ENCODE measurements at places on chromosomes 4 and X.

DNA sequence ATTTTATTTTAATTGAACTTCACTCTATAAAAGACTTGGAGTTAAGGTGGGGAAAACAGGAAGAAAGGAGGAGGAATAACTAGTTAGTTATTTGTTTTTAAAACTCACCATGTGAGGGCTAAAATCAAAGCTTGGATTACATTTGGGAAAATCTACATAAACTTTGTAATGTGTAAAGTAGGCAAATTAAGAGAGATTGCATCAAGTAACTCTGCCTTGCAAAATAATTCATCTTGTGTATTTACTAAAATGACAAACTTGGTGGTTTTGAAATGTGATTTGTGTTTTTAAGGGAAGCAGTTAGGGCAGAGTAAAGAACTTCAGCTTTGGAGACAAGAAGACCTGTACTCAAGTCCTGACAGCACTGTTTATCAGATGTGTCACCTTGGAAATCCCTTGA is 43.3 kb upstream of the RASSF6 start:
- DNase-seq = no peak

GRCh38 chr4:169251291-169252235 is 19.2 kb downstream of the SH3RF1 start:
- DNase-seq = no peak

- no peak for DNase-seq
Measured at GRCh38 chrX:112270991-112271390, 188.4 kb upstream of the TRPC5 start.

DNA sequence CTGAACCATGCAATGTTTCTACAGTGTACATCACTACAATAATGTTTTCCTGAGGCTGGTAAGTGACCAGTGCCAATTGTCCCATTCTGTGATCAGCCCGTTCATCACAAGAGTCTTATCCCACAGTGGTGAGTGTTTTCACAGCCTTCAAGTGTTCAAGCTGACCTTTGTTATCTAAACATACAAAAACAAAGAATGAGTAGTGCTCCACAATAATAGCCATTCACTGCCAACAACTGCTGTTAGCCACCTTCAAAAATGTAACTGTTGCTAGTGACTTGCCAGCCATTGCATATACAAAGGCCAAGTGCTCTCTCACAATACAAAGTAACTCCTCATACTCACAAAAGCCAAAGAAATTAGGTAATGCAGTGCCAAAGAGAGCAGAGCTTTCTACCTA is 1084.1 kb downstream of the FAM133A start:
- no peak for DNase-seq

GRCh38 chr4:71261633-71262121 is 77.1 kb upstream of the SLC4A4 start:
- no peak for DNase-seq

All from stimulated activated CD4-positive, alpha-beta T cell treated with anti-CD3 and anti-CD28 coated beads, Interleukin-1b, Interleukin-23, amount 100 ng/mL, for 4 hours (primary cell).